ENCODE measurements at places on chromosomes 5 and 9.

GRCh38 chr9:8070779-8071444 is 271.3 kb upstream of the DMAC1 start:
- DNase-seq, result no peak

DNA sequence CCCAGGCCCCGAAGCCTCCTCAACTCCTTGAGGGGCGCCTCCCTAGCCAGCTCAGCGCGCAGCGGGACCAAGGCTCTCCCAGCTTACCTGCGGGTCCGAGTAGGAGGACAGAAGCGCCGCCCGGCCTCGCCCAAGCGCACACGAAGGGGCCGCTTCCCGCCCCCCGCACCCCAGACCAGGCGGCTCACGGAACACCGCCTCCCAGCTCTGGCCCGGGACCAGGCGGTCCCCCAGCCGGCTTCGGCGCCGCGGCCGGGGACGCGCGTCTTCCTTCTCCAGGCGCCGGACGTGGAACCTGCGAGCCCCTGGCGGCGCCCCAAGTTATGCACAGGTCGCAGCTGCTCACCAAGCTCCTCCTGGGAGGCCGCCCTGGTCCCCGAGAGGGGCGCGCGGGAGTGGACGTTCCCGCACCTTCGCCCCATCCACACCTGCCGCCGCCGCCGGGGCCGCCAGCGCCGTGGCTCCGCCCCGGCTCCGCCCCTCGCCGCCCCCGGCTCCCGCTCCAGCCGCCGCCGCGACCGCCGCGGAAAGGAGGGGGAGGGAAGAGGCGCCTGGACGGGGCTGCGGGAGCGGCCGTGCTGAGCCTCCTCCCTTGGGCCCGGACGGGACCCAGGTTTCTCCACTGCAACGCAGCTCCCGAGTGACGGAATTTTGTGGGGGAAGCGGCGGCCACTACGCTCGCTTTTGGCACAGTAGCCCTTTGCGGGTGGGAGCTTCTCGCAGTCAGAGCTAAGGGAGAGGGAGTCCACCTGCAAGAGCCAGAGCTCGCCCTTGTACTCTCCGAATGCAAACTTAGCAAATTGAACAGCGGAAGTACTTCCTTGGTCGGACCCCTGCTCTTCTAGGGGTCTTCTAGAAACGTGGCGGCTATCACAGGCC is 77.5 kb upstream of the IFNE start:
- DNase-seq, result no peak

DNA sequence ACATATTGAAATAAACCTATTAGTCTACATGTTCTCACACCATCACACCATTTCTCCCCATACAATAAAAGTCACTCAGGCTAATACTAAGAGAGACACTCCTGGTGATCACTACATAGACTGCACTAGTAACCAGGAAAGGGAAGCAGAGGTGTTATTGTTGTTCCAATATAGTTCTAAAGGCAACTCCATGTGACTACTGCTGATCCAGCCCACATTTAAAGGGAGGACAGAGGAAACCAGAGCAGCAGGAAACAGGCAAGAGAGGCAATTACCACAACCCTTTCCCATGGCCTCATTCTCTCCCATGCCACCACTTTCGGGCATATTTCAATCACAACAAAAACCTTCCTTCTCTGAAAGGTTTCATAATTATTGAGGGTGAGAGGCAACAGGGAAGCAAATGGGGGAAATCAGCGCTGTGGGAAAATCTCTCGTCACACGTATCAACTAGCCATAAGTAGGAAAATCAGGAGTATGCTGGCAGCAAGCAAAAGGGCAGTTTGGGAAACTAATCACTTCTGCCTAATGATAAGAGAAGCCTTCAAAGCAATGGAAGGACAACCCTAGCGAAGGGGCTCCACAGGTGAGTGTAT is 1.8 kb downstream of the UBAP2 start:
- peak; percentile 60 for DNase-seq

- DNase-seq, result no peak
These were observed 155.0 kb downstream of the PRELID2 start for GRCh38 chr5:145680169-145680568.

DNA sequence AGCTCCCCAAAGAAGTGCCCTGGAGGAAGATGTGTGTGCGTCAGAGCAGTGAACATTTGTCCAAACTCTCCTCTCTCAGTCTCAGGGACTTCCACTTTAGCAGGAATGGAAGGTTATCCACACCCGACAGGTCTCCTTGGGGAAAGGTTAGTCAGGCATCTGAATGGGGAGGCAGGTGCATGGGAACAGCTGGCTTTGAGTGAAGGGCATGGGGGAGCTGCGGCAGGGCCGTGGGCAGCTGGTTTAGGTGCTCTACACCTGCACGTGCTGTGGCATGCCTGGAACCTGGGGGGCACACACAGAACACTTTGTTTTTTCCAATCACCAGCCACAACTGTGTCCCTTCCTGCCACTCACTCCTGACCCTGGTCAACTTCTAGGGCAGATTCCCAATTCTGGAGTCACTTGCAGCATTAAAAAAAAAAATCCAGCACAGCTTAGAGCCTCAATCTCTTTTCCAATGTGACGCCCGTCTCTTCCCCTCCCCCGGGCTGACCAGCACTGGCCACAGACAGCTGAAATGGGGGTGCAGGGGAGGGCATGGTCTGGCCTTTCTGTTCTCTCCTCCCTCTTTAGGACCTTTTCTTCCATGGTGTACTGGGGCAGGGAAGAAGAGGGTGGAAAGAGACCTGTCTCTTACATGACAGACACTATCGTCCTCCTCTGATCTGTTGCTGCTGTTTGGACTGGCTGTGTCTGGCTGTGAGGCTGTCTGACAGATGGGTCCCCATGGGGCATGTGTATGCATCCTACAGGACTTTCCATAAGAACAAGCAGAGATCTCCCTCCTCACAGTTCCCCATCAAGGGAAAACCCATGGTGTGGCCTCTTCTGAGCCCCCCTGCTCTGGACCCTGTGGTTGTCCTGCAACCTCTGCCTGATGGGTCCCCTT is 9.5 kb upstream of the IL3 start:
- DNase-seq, result no peak

DNA sequence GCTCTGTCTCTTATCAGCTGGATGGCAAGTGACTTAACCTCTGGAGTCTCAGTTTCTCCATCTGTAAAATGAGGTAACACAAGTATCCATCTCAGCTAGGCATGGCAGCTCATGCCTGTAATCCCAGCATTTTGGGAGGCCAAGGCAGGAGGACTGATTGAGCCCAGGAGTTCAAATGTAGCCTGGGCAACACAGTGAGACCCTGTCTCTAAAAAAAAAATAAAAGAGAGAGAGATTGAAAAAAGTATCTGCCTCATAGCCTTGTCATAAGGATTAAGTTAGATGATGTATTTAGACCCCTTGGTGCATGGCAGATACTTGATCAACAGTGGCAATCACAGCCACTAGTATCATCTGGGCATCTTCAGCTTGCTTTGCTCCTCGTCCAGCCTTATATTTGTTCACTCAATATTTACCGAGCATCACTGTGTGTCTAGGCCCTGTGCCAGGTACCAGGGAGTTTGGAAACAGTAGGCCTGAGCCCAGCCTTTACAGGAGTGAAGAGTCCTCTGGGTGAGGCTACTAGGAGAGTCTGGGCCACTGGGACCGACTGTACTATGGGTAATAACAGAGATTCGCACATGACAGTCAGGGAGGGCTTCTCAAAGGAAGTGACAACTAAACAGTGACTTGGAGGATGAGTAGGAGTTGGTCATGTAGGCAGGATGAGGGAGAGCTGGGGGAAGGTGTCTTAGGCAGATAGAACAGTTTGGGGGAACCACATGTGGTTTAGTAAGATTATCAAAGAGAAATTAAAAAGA is 34.2 kb downstream of the CORO2A start:
- no peak for DNase-seq

GRCh38 chr5:155282503-155283107 is 269.1 kb downstream of the KIF4B start:
- no peak for DNase-seq

GRCh38 chr5:107422494-107422893 is 248.2 kb downstream of the EFNA5 start:
- no peak for DNase-seq

DNA sequence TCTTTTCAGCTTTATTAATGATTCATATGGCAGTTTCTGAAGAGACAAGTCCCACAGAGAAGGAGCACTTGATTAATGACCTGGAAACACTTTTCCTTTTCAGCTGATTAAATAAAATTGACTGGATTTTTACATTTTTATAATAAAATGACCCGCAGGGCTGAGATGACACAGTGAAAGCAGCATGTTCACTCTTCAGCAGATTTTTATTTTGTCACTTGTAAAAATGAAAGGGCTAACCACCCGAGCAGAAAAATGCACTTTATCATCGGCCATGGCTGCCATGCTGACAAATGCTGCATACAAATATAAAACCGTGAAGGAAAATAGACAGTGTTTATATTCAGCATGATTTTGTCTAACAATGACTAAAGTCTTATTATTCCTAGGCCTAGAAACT is 321.6 kb upstream of the ITGA1 start:
- DNase-seq, result no peak

GRCh38 chr5:44336708-44337107 is 52.5 kb downstream of the FGF10 start:
- DNase-seq, result no peak

DNA sequence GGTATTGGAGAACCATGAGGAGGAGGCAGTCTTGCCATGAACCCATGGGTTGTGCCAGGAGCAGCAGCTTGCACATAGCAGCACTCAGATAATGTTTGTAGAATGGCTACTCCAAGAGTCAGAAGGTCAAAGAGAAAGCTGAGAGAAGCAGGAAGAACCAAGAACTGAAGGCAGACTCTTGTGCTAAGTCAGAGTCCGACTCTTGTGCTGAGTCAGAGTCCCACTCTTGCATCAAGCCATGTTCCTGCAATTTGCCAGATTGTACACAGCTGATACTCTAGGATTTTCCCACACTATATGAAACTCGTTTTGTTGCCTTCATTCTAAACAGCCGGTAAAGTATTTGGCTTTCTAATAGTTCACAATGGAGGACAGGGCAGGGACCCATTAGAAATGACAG is 26.2 kb upstream of the HSPA9 start:
- DNase-seq, result peak; percentile 18

- DNase-seq, result no peak
These were observed 468.9 kb downstream of the ACTL7B start for GRCh38 chr9:108386859-108387384.

- peak; percentile 2 for DNase-seq
These were observed 122.8 kb upstream of the STC2 start for GRCh38 chr5:173451031-173451430.
